ENCODE measurements at places on chromosomes 16 and 17.

GRCh38 chr17:614653-615546, 99.7 kb downstream of the VPS53 start:
- DNase-seq, result no peak

DNA sequence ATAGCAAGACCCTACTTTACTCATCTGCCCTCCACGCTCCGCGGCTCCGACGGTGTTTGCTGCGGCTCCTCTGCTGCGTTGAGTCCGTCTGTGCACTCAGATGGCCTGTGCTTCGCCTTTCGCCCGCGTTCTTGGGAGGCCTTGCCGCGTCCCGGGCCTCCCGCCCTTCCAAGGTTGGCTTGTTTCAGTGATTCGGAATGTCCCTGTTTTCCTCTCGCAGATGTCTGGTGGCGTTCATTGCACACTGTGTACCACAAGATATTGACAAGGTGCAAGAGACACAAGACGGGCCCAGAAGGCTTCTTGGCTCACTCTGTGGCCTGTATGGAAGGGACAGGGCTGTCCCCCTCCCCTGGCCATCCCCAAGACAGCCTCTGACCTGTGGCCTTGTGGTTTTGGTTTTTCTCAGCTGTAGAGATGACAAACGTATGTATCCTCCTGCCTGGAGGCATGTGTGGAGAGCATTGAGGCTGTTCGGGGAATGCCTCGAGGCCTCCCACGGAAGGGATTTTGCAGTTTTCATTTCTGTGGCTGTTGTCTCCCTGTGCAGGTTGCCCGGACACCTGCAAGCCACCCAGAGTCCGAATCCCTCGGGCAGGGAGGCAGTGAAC, 15.4 kb downstream of the MGRN1 start:
- DNase-seq, result no peak

GRCh38 chr17:57268181-57268580, 11.9 kb downstream of the MSI2 start:
- no peak for DNase-seq

GRCh38 chr16:59470556-59470955, 736.4 kb upstream of the GOT2 start:
- no peak for DNase-seq

DNA sequence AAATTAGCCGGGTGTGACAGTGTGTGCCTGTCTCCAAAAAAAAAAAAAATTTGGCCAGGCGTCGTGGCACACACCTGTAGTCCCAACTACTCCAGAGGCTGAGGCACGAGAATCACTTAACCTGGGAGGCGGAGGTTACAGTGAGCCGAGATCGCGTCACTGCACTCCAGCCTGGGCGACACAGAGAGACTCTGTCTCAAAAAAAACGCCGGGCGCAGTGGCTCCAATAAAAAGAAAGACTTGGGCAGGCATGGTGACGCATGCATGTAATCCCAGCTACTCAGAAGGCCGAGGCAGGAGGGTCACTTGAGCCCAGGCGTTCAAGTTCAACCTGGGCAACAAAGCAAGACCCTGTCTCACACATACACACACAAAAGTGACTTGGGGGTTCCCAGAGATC, 3.6 kb downstream of the LSM12 start:
- DNase-seq, result no peak

- DNase-seq, result no peak
These were observed 110.5 kb upstream of the CORO6 start for GRCh38 chr17:29733166-29733565.

DNA sequence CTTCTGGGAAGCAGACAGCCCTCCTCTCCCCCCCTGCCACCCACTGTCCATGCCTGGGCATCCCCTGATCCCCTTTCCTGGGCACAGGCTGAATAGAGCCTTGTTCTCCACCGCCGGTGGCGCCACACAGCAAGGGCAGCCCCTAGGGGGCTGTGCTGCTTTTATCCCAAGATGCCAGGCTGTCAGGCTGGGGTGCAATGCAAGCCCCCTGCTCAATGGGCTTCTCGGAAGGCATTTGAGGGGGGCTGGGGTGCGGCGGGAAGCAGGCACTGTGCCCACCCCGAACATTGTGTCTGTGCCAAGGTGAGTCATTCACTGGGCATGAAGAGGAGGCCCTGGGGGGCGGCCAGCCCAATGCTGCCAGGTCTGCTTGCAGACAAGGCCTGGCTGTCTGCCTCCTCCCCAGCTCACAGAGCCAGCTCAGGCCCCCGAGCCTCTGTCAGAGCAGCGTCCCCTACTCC, 1.5 kb upstream of the GFAP start:
- no peak for DNase-seq

DNA sequence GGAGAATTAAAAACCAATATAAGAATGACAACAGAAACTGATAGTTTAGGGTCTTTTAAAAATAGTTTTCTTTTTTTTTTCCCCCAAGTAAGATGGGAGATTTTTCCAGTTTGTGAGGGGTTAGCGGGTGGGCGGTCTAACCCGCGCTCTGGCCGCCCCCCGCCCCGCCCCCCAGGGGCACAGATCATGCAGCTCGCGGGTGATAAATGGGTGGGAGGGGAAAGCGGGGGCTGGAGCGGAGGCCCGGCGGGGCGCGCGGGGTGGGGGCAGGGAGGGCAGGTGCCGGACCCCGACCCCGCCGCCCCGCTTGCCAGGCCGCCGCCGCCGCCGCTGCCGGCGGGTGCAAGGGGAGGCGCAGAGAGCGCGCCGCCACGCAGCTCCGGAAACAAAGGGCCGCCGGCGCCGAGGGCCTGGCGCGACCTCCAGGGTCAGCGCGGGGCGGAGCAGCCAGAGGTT, 60.1 kb upstream of the GSE1 start:
- DNase-seq, result no peak

GRCh38 chr17:9166788-9167187, 145.5 kb downstream of the NTN1 start:
- DNase-seq, result no peak

- no peak for DNase-seq
These were observed 3.5 kb downstream of the KRT40 start for GRCh38 chr17:40980596-40980995.

DNA sequence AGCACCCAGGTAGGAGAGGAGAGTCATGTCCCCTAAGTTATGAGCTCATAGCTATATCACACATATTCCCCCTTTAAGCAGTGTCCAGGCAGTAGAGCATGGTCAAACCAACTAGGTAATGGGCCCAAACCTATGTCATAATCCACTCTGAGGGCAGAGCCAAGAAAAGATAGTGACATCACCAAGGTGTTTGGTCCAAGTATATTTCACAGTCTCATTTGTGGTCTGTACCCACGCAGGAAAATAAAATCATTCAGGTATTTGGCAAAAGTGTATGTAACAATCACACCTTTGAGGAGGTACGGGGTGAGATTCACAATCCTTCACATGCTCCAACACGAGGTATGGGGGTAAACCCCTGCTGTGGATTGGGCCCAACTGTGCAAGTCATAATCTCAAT, 2112.8 kb downstream of the TP53TG3F start:
- DNase-seq, result no peak

- no peak for DNase-seq
These were observed 1.8 kb upstream of the RHBDF1 start for GRCh38 chr16:74051-74746.

- DNase-seq, result no peak
These were observed 83.3 kb upstream of the C16orf82 start for GRCh38 chr16:26983426-26983825.

GRCh38 chr17:78736526-78737079, 45.5 kb downstream of the CYTH1 start:
- peak; percentile 65 for DNase-seq

- DNase-seq, result no peak
These were observed 34.4 kb upstream of the MNT start for GRCh38 chr17:2435181-2435741.

DNA sequence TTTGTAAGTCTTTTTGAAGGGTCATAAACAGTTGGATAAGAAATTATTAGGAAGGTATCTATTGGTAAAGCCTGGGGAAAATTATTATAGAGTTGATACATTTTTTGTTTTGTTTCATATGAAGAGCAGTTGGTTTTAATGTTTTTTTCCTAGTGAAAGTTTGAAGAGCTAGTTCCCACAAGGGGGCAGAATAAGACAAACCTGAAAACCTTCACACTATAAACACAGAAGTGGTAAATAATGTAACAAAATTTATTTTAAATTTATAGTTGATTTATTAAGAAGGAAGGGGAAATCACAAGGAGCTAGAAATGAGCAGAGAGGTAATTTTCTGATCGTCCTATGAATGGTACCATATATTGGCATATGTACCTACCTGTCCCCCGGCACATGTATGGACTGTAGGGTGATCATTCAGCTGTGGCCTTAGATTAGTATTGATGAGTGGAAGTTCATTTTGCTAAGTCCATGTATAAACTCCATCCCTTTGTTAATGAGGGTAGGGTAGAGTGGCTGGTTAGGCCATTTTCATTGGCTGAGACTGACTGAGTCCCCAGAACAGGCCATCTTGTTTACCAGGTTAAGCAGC, 116.3 kb downstream of the TANC2 start:
- no peak for DNase-seq

DNA sequence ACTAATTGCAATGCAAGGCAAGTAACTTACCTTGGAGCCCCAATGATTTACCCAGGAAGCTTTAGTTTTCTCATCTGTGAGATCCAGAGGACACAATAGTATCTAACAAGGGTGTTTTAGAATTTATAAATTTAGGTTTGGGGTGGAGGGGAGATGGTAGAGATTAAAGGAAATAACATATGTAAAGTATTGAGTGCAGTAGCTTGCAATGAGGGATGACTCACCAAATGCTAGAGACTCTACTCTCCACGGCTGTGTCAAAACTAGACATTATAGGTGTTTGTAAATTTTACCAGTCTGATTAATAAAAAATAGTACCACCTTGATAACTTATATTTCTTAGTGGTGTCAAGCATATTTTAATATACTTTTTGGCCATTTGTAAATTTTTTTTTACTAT, 3.7 kb upstream of the ABCA9 start:
- DNase-seq, result no peak

Data from activated CD4-positive, alpha-beta T cell treated with anti-CD3 and anti-CD28 coated beads, Interleukin-2, amount 50 U/mL, for 1 hour (primary cell).